Motor neuron (in vitro differentiated cells): ENCODE measurements at places on chromosomes 4 and X.
A peak's percentile ranks its signal among the peaks of the same experiment; 100 is the strongest.

- ATAC-seq: no peak
Measured at GRCh38 chr4:108954880-108955279, 192.0 kb upstream of the ETNPPL start.

DNA sequence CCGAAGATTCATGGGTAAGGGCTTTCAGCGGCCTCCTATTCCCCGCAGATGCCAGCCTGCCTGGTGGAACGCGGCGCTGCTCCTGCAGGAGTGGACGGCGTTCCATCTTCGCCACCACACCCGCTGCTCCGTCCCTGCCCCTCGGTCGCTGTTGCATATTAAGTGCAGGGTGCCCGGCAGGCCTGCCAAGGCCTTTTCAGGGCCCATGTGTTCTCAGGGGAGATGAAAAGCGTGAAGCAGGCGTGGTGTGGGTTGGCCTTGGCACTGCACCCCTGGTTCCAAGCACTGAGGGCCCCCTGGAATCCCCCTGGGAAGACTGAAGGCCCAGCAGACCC, 52.0 kb downstream of the SORCS2 start:
- ATAC-seq: no peak

GRCh38 chr4:176872461-176872860, 79.7 kb upstream of the VEGFC start:
- no peak for ATAC-seq

- no peak for ATAC-seq
Measured at GRCh38 chrX:19832191-19832965, 55.0 kb downstream of the SH3KBP1 start.

GRCh38 chrX:374596-374995, 12.1 kb downstream of the PPP2R3B start:
- ATAC-seq: no peak

DNA sequence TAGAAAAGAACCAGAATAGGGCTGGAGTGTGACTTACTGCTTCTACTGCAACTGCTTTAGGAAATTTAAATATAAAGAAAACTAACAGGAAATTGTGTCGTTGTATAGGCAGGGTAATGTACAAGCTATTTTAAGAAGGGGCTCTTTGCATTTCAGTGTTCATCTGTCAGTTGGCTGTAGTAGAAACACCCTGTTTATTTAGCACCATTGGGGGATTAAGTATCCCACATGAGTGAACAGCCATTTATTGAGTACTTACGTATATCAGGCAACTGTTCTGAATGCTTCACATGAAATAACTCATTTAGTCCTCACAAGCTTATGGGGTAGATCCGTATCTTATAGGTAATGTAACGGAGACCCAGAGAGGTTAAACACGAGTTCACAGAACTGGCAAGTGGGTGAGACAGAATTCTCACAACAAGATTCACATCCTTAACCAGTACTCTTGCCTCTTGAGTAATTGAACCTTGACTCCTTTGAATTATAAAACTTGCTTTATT, 23.9 kb downstream of the STIM2 start:
- no peak for ATAC-seq

DNA sequence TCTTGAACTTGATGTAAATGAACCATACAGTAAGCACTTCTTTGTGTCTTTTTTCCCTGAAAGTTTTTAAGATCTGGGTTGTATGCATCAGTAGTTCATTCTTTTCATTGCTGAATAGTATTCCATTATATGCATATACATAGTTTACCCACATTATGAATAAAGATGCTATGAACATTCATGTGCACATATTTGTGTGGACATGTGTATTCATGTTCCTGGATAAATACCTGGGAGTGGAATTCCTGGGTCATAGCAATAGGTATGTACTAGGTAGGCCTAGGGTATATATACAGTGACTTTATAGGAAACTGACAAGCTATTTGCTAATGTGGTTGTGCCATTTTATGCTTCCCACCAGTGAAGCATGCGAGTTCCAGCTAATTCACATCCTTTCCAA, 215.9 kb downstream of the NR3C2 start:
- no peak for ATAC-seq

- no peak for ATAC-seq
Measured at GRCh38 chr4:128832243-128832625, 22.7 kb downstream of the JADE1 start.

DNA sequence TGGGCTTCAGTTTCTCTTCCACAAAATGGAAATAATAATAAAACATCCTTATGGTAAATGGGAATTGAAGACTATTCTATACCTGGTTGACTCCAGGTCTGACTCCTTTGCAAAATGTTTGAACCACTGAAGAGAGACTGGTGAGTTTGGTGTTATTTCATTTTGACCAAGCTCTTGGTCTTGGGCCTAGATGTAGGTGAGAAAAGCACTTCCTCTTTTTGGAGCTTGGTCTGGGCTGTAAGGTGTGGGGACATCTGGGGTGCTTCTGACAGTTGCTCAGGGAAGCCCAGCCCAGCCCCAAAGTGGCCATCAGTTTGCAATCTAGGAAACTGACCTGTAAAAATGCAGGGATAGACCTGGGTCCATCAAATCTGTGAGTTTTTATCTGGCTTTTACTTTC, 26.8 kb upstream of the SOD3 start:
- no peak for ATAC-seq

- ATAC-seq: no peak
Measured at GRCh38 chr4:110128029-110128428, 70.4 kb downstream of the ELOVL6 start.

- ATAC-seq: peak; percentile 68
Measured at GRCh38 chr4:911871-912490, 20.1 kb downstream of the GAK start.

GRCh38 chr4:123555233-123555806, 158.7 kb downstream of the SPRY1 start:
- peak; percentile 33 for ATAC-seq

GRCh38 chrX:107686792-107687191, 58.5 kb downstream of the PRPS1 start:
- ATAC-seq: no peak

DNA sequence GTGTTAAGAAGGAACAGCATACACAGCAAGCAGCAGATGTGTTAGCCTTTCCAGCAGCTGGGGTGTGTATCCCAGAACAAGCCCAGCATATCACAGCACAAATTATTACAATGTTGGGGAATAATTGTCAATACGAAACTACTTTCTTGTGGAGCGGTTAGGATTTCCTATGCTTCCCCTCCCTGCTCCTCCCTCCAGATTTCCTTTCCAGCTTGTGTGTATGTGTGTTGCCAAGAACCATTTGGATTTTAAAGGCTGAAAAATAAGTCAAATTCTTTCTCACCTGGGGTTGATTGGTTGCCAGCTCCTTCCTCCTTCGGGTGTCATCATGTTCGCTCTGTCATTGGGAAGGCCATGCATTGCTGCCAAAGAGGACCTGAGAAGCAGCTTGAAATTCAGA, 178.2 kb upstream of the FRMPD4 start:
- ATAC-seq: no peak

GRCh38 chr4:18691431-18692200, 670.1 kb upstream of the LCORL start:
- ATAC-seq: no peak

DNA sequence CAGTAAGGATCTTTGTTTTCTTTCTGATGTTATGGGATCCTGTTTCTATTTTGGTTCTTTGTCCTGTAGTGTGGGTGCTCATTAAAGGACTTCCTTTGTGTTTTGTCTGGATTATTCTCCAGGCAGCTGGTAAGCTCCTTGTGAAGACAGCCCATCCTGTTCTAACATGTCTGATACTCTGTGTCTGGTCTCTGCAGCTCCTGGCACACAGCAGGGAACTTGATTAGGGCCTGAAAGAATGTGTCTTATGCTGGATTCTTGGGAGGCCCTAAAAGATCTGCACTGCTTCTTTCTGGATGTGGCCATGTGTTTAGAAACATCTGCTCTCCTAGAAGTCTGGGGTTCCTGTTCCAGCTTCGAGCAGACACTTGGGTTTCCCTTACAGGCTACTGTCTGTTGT, 38.1 kb upstream of the ATXN3L start:
- ATAC-seq: peak; percentile 54

- no peak for ATAC-seq
Measured at GRCh38 chr4:88318751-88319350, 34.5 kb upstream of the PPM1K start.

- ATAC-seq: no peak
Measured at GRCh38 chrX:139559383-139560042, 29.0 kb downstream of the F9 start.

GRCh38 chr4:73193659-73194058, 64.9 kb downstream of the ANKRD17 start:
- no peak for ATAC-seq

- ATAC-seq: no peak
Measured at GRCh38 chrX:23387550-23388184, 53.0 kb downstream of the PTCHD1 start.

- peak; percentile 56 for ATAC-seq
Measured at GRCh38 chr4:18934197-18934596, 912.6 kb upstream of the LCORL start.

GRCh38 chr4:2363056-2363721, 55.3 kb downstream of the ZFYVE28 start:
- no peak for ATAC-seq

GRCh38 chrX:262381-262909, 18.7 kb upstream of the PLCXD1 start:
- no peak for ATAC-seq

DNA sequence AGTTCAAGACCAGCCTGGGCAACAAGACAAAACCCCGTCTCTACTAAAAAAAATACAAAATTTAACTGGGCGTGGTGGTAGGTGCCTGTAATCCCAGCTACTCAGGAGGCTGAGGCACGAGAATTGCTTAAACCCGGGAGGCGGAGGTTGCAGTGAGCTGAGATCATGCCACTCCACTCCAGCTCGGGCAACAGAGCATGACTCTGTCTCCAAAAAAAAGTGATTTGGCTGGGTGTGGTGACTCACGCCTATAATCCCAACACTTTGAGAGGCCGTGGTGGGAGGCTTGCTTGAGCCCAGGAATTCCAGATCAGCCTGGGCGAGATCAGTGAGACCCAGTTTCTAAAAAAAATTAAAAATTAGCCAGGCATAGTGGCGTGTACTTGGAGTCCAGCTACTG, 4.1 kb downstream of the OPHN1 start:
- no peak for ATAC-seq

- ATAC-seq: no peak
Measured at GRCh38 chrX:12911122-12911470, 4.7 kb downstream of the TLR8 start.

GRCh38 chr4:35463251-35463952, 780.9 kb downstream of the ARAP2 start:
- no peak for ATAC-seq

- no peak for ATAC-seq
Measured at GRCh38 chrX:31366041-31366440, 294.2 kb upstream of the FTHL17 start.

- ATAC-seq: no peak
Measured at GRCh38 chr4:167943872-167944505, 148.3 kb upstream of the ANXA10 start.

GRCh38 chr4:51878431-51878830, 35.5 kb downstream of the DCUN1D4 start:
- peak; percentile 45 for ATAC-seq

GRCh38 chr4:1472148-1472797, 66.0 kb upstream of the NKX1-1 start:
- ATAC-seq: no peak

GRCh38 chr4:163175971-163176958, 9.6 kb upstream of the NAF1 start:
- ATAC-seq: no peak

DNA sequence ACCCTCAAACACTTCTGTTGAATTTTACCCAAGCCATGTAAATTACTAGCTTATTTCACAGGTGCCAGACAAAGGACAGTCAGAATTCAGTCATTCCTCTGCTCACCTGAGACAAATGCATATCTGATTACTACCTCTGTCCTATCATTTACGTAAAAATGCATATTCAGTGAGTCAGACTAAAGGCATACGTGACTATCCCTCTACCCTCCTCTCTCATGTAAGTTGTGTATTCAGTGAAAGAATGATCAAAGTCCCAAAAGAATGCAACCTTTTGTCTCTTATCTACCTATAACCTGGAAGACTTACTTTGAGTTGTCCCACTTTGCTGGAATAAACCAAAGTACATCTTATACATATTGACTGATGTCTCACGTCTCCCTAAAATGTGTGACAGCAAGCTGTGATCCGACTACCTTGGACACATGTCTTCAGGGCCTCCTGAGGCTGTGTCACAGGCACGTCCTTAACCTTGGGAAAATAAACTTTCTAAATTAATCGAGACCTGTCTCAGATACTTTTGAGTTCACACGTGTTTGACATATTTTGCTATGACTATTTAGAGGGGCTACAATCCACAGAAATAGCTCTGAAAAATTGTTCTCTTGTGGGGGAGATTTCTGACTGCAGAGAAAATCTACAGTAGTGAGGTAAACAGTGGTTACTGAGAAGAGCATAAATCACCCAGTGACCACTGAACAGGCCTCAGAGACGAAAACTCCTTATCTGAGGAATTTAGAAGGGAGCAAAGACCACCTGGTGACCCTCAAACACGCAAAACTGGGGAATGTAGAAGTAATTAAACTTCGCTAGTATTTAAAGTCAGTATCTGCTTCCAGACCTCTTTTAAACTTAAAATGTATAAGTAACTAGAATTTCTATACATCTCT, 1575.8 kb downstream of the STIM2 start:
- ATAC-seq: no peak

GRCh38 chr4:108003982-108004515, 14.4 kb downstream of the HADH start:
- no peak for ATAC-seq

- no peak for ATAC-seq
Measured at GRCh38 chr4:71382900-71383560, 44.2 kb downstream of the SLC4A4 start.

DNA sequence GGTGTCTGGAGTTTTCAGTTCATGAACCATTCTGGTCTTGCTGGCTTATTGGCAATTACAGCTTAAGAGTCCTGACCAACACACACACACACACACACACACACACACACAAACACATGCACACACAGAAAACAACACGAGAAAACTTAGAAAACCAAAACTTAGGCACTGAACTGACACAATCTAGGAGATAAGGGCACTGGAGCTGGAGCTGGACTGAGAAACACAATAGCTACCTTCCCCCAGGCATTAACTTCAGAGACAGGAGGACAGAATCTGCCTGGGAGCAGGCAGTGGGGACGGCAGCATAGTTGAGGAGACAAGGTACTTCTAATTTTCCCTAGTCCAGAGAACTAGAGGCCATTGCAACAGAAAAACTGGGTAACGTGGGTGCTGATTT, 62.3 kb downstream of the LNX1 start:
- ATAC-seq: no peak

DNA sequence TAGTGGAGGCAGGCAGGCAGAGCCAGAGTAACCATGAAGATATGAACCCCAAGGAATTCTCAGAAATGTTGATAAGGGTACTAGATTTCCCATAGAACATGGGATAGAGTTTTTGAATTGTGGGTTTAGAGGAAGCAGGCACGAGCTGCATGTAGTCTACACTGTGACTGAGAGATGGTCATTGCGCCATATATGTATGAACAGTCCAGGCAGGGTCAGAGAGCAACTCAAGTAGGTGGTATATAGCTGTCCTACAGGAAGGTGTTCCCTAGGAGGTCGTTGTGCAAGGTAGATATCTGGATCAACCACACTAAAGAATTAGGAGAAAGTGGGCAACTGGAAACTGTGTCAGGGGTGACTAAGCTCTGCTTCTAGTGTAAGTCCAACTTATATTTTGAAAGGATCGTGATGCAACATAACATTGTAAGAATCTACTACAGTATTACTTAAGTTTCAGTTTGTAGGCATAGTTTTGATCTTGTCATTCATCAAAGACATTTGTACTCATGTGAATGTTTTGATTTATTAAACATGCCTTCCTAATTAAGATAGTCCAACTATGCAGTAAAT, 94.6 kb downstream of the HPGD start:
- ATAC-seq: no peak
